ENCODE measurements at places on chromosomes 3 and 15. TPM values are rescaled to one million over a fixed set of nuclear protein-coding genes. Genes with fewer than 3 reads are reported as not detected.

Gene SMAD6
- total RNA-seq, result 0.40 TPM

Gene TRH
- total RNA-seq, result not detected

Gene CCK
- not detected for total RNA-seq

Gene IL17RD
- not detected for total RNA-seq

Gene TMC3
- total RNA-seq, result not detected

Gene SLC28A2
- not detected for total RNA-seq

GRCh38 chr15:82935382-82935781 is 17.1 kb downstream of the HOMER2 start:
- H3K27me3 ChIP-seq, result peaks cover 16% of the 10 kb centered on the region
- no peak for DNase-seq
- no peak overlapping the region for H3K4me3 ChIP-seq
- no peaks in the 10 kb centered on the region for H3K36me3 ChIP-seq

DNA sequence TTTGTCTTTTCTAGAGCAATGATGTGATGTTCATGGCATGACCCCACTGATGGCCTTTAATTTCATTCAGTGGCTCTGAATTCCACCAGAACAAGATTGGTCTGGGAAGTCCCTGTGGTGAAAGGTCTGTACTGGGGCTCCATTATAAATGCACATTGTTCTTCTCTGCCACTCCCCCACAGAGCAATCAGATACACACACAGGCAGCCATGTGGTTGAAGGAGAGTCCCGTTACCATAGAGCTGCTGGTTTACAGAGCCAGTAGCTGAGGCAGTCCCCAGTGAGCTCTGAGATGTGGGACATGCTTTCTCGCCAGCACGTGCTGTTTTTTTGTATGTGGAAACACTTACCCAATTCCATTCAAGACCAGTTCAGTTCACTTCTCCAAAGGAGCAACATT is 172.7 kb upstream of the TRIM42 start:
- DNase-seq, result no peak
- H3K36me3 ChIP-seq, result no peaks in the 10 kb centered on the region
- no peaks in the 10 kb centered on the region for H3K4me1 ChIP-seq
- no peak overlapping the region for H3K27ac ChIP-seq

GRCh38 chr3:42376344-42376798 is 34.0 kb downstream of the LYZL4 start:
- H3K27ac ChIP-seq, result no peak overlapping the region
- H3K36me3 ChIP-seq, result no peaks in the 10 kb centered on the region
- H3K27me3 ChIP-seq, result no peaks in the 10 kb centered on the region
- no peak for DNase-seq
- no peak overlapping the region for H3K4me3 ChIP-seq
- H3K4me1 ChIP-seq, result no peaks in the 10 kb centered on the region

DNA sequence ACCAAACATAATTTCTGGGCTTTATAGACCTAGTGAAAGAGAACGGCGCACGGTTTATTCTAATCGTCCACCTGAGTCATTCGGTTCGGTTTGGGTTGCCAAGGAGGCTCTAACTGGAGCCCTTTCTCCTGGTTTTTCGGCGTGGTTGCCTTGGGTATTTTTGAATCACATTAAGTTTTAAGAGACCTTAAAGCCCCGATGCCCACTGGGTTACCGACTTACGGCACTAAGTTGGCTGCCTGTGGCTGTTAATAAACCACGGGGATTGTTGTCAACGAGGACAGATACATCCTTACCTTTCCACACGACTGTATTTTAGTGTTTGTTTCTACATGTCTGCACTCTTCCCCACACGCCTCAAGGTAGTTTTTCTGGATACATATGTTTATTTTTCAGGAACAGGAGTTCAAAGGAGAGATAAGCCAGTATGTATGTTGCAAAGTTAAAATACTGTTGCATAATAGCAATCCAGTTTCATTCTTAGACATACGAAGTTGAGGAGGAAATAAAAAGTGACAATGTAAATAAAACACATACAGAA is 1.2 kb upstream of the ANP32A start:
- no peak for DNase-seq
- peaks cover 10% of the 10 kb centered on the region for H3K36me3 ChIP-seq
- H3K27me3 ChIP-seq, result no peaks in the 10 kb centered on the region
- H3K4me3 ChIP-seq, result peak overlapping the region; percentile 90

DNA sequence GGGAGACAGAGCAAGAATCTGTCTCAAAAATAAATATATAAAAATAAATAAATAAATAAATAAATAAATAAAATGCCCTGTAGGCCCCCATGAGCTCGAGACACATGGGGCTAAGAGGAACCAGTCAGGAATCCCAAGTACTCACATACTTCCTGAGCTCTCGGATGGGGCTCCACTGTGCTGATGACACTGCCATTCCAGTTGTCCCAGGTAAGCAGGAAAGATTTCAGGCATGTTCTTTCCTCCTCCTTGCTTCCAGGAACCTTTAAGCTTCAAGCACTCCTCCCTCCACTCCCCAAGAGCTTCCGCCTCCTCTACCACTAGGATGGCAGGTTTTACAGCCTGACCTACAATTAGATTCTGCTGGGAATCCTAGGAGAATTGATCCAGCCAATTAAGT is 113.4 kb downstream of the SLC49A4 start:
- DNase-seq, result no peak
- no peak overlapping the region for H3K27ac ChIP-seq
- peaks cover 35% of the 10 kb centered on the region for H3K27me3 ChIP-seq
- no peaks in the 10 kb centered on the region for H3K36me3 ChIP-seq
- no peak overlapping the region for H3K4me3 ChIP-seq

- no peak overlapping the region for H3K4me3 ChIP-seq
- no peaks in the 10 kb centered on the region for H3K36me3 ChIP-seq
- H3K27ac ChIP-seq, result no peak overlapping the region
- no peaks in the 10 kb centered on the region for H3K27me3 ChIP-seq
These were observed 1080.8 kb downstream of the TUSC7 start for GRCh38 chr3:117790235-117790987.

DNA sequence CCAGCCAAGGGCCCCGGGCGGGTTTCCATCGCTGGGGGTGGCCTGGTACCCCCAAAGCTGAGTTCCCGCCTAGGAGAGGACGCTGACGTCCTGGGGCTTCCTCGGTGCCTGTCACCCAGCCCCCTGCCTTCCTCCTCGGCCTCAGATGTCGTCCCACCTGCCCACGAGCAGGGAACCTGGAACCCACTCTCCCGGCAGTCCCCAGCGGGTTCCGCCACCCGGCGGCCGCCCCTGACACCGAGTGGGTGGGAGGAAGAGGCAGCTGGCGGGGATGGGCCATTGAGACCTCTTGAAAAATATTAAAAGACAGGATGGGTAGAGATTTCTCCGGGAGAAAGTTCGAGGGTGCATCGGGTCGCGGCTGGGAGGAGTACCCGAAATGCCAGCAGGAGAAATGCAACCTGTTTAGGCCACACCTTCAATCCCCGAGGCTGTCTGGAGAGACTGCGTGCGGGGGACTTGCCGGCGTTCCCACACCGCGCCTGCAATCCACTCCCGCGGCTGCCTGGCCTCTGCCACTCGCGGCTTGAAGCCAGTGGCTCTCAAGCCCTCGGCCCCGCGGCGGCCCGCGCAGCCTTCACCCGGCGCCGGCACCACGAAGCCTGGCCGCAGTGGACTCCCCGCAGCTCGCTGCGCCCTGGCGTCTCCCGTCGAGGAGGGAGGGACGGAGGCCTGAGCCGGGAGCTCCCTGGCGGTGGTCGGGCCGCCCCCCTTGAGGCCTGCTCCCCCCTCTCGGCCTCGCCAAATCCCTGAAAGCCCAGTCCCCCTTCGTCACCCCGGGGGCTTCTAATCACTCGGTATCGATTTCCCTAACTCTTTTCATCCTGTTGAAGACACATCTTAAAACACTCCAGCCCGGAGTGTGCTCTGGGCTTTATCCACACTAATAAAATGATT is 8.6 kb upstream of the NR2F2 start:
- peaks cover 71% of the 10 kb centered on the region for H3K27me3 ChIP-seq
- no peak overlapping the region for H3K4me3 ChIP-seq
- peaks cover 2% of the 10 kb centered on the region for H3K36me3 ChIP-seq
- no peak overlapping the region for H3K27ac ChIP-seq
- DNase-seq, result no peak
- no peaks in the 10 kb centered on the region for H3K4me1 ChIP-seq

DNA sequence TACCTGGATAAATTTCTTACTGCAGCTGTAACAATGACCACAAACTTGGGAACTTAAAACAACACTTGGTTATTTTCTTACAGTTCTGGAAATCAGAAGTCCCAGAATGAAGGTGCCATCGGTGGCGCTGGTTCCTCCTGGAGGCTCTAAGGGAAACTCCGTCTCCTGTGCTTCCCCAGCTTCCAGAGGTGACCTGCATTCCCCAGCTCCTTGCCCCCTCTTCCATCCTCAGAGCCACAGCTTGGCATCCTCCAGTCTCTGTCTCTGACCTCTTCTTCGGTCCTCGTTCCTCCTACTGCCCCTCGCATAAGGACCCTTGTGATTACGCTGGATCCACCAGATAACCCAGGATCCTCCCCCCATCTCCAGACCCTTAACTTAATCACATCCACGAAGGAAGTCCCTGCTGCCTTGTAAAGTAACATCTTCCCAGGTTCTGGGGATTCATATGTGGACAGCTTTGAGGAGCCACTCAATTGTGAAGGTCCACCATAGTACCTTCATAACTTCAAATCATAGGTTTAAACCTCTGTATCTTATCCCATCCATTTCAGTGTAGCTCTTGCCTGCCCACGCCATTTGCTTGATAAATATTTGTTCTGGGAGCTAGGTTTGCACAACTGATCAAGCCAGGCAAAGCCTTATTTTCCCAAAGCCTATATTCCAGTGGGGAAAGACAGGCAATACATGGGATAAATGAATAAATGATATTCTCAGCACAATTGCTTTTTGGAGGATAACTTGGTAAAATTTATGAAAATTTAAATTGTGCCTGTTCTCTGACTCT is 34.8 kb downstream of the KLF15 start:
- H3K4me3 ChIP-seq, result no peak overlapping the region
- peaks cover 5% of the 10 kb centered on the region for H3K27me3 ChIP-seq
- no peaks in the 10 kb centered on the region for H3K36me3 ChIP-seq
- DNase-seq, result no peak
- H3K4me1 ChIP-seq, result no peaks in the 10 kb centered on the region

DNA sequence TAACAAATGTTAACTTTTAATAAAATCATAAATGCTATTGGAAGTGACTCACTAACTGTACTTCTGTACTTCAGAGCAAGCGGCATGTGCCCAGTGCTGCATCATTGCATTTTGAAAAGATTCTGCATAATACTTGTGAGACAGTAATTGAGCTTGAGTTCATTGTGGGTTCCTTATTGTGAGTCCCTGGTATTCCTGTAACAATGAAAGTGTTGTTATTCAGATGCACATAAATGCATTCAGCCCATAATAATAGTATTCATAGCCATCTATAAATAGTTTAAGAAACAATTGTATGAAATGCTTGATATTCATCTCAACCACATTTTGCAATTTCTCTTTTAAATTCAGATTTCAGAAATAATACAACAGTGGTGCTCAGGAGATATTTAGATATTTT is 976.4 kb downstream of the CADM2 start:
- no peaks in the 10 kb centered on the region for H3K4me1 ChIP-seq
- no peak overlapping the region for H3K4me3 ChIP-seq
- H3K36me3 ChIP-seq, result no peaks in the 10 kb centered on the region
- DNase-seq, result no peak

- no peak for DNase-seq
- peaks cover 5% of the 10 kb centered on the region for H3K4me1 ChIP-seq
- no peaks in the 10 kb centered on the region for H3K36me3 ChIP-seq
- H3K27me3 ChIP-seq, result peaks cover 6% of the 10 kb centered on the region
- H3K27ac ChIP-seq, result no peak overlapping the region
- H3K4me3 ChIP-seq, result no peak overlapping the region
These were observed 32.3 kb upstream of the RAB7A start for GRCh38 chr3:128693696-128694095.

DNA sequence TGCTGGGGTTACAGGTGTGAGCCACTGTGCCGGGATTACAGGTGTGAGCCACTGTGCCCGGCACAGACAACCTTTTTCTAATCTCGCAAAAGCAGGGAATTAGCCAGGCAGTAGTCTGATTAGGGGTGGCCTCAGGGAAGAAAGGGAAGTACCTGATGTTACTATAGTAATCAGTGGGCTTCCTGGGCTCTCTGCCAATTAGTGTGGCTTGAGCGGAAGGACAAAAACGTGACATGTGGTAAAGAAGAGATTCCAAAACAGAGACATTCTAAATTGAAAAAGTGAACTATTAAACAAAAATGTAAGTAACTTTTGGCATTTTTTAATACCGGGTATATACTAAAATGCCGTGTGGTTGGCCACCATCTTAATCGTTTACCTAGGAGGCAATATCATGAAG is 48.1 kb downstream of the CFAP20DC start:
- DNase-seq, result no peak
- no peak overlapping the region for H3K4me3 ChIP-seq
- no peaks in the 10 kb centered on the region for H3K27me3 ChIP-seq
- H3K27ac ChIP-seq, result no peak overlapping the region
- H3K36me3 ChIP-seq, result no peaks in the 10 kb centered on the region
- H3K4me1 ChIP-seq, result peaks cover 2% of the 10 kb centered on the region

GRCh38 chr15:81948751-81949150 is 97.1 kb downstream of the MEX3B start:
- peaks cover 4% of the 10 kb centered on the region for H3K4me1 ChIP-seq
- H3K27me3 ChIP-seq, result no peaks in the 10 kb centered on the region
- DNase-seq, result no peak
- H3K4me3 ChIP-seq, result no peak overlapping the region
- no peaks in the 10 kb centered on the region for H3K36me3 ChIP-seq
- no peak overlapping the region for H3K27ac ChIP-seq

- H3K27ac ChIP-seq, result no peak overlapping the region
These were observed 214.6 kb upstream of the UBE2E2 start for GRCh38 chr3:22988566-22988965.

DNA sequence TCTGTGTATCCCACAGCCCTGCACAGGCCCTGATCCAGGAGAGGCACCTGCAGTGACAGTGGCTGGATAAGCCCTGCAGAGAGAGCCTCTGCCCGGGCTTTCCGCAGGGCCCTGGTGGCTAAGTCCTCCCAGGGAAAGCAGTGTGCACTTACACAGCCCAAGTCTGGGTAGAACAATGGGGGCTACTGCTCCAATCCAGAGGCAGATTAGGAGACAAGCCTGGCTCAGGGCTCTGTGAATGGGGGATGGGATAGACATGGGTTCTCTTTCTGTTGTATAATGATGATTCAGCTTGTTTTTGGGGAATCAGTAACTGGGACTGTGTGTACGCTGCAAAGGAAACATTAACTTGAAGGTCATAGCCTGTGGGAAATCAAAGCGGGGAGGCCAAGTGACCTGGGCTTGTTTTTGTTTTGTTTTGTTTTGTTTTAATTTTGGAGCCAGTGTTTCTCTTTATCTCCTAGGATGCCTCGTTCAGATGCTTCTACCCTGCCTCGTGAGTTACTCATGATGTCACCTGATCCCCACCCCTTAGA is 4.1 kb upstream of the ALDH1L1 start:
- no peak overlapping the region for H3K27ac ChIP-seq
- peaks cover 32% of the 10 kb centered on the region for H3K27me3 ChIP-seq
- peaks cover 3% of the 10 kb centered on the region for H3K4me1 ChIP-seq
- no peaks in the 10 kb centered on the region for H3K36me3 ChIP-seq

Measured in activated CD4-positive, alpha-beta T cell treated with anti-CD3 and anti-CD28 coated beads, Interleukin-2, amount 10 ng/mL, durations not matched to agents 7 days and 5 days (primary cell).